Stimulated activated CD8-positive, alpha-beta memory T cell treated with anti-CD3 and anti-CD28 coated beads, Interleukin-15, amount 100 ng/mL, for 48 hours (primary cell): ENCODE measurements at places on chromosomes 5 and 9.

DNA sequence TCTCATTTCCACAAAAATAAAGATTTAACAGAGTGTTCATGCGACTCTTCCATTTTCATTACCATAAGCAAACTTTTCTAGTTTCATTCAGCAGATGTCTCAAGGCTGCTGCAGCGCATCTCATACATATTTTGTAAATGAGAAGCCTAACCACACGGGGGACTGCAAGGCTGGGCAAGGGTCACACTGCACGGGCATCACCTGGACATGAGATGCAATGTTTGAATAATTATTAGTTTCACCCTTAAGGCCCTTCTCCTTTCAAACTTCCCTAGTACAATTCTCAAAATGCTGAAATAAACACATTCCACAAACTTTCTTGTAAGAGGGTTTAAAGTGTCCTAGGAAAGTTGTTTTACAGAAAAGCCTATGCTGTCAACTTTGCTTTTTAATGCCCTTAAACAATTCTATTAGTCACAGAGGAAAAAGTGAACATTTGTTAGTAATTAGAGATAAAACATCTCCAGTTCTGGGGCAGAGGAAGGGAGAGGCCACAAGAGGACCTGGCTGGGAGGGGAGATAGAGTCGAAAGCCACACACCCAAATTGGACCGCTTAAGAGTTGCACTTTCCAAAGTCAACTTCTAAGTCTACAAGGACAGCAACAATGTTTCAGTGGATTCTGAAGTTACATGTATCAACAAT, 1.3 kb downstream of the DENND1A start:
- no peak for DNase-seq

- no peak for DNase-seq
These were observed at the start of gene CDH18 for GRCh38 chr5:19987612-19988361. TSS of gene CDH18 (minus strand) at chr5:19988200. CDS start at chr5:19838986, 149,214 bp downstream.

DNA sequence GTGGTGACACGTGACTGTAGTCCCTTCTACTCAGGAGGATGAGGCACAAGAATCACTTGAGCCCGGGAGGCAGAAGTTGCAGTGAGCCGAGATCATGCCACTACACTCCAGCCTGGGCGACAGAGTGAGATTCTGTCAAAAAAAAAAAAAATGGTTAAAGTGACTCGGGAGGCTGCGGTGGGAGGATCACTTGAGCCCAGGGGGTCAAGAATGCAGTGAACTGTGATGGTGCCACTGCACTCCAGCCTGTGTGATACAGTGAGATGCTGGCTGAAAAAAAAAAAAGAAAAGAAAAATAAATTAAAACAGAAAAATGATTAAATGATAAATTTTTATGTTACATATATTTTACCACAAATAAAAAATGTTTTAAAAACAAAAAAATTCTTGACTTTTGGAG, 51.9 kb downstream of the KLF4 start:
- DNase-seq: no peak

DNA sequence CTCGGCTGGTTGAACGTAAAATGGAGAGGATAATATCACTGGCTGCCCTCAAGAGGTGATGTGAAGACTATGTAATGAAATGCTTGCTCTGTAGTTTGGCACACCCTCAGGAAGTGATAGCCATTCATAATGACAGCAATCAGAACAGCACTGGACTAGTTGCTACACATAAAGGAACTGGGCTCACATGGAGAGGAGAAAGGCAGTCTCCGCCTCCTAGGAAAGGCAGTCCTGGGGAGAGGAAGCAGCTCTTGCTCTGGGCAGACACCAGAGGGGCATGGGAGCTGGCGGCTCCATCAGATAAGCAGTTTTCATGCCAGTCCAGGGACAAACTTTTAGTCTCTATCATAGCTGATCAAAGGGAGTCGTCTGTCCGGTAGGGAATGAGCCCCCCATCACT, 46.9 kb downstream of the ARHGEF37 start:
- DNase-seq: no peak

DNA sequence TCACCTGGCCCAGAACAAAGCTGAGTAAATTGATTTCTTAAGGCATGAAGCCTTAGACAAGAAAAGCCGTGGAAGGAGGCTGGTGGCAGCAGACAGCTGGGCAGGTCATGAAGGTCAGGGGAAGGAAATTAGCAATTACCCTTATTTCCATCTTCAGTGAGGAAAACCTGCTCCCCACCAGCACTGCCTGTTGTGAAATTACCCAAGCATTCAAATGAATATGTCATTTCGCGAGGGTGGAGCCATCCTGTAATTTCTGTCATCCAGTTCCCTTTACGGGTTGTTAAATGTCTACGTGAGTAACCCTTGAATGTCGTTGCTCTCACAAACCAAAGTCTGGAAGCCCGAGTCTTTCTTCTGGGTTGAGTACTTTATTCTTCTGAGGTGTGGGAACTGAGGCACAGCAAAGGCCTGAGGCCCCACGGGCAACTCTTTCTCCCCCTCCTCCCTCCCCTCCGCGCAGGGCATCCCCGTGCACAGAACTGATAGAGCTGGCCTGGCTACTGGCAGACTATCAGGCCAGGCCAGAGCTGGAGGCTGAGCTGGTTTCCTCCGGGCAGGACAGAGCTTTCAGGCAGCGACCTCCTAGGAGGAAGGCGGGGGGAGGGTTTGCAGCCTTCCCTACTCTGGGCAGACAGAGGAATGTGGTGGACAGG, 22.0 kb upstream of the AK3 start:
- no peak for DNase-seq

DNA sequence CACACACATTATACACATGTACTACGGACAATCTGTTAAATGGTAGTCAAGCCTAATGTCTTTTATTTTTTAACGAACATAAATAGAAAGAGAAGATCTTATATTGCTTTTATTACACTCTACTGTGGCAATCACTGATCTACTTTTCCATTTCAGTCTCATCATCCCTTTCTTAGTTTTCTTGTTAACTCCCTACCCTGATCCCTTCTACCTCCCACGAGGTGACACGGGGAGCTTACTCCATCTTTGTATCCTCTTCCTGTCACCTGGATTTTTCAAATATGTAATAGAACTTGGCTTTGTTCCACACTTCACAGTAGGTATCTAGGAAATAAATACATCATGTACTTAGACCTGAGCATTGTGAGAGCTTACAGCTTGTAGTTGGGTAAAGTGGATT, 211.0 kb downstream of the PIK3R1 start:
- DNase-seq: no peak

DNA sequence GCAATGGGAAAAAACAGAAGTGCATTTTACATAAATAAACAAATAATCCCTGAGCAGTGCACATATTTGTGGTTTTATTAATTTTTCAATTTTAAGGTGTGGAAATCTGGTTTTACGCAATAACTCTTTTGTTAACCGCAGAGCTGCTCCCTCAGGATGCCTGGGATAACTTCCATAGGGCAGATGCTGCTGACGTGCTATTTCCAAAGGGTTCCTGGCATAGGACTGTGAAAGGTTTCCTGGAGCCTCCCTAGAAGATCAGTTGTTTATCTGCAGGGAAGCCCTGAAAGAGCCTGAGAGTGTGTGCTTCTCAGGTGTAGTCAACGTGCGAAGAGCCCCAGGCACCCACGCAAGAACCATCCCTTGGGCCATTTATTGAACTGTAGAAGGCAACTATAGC, 443.5 kb downstream of the PLK2 start:
- DNase-seq: no peak

DNA sequence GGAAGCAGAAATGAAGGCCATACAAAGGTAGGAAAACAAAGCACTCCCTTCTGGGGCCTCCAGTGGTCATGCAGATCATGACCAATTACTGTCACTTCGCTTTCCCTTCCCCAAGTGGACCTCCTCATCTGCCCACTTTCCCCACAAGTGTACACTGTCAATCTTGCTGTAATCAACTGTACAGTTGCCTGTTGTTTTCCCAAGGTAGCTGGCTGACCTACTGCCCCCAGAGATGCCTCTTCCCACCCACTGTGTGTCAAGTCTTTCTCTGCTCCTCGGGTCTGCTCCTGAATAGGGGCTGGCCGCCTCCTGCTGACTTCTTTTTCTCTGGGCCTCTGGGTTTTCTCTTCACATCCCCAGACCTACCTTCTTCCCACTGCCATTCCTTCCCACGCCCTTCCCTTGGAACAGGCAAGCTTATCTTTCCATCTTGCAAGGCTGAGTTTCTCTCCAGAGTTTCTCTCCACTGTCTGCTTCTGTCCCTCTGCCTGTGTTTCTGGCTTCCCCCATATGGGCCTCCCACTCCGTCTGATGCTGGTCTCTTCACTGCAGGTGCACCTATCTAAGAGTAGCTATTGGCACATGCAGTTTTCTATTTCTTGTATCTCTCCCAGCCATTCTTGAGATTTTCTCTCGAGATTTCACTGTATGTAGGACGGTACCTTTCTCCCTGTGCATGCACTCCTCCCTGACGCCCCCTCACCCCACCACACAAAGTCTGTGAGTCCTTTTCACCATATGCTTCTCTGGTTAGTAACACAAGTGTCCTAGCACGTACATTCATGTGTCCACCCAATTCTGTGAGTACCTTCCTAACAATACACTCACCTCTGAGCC, 2.4 kb downstream of the ELL2 start:
- DNase-seq: no peak

- no peak for DNase-seq
These were observed 23.1 kb downstream of the DDX31 start for GRCh38 chr9:132646726-132647125.

DNA sequence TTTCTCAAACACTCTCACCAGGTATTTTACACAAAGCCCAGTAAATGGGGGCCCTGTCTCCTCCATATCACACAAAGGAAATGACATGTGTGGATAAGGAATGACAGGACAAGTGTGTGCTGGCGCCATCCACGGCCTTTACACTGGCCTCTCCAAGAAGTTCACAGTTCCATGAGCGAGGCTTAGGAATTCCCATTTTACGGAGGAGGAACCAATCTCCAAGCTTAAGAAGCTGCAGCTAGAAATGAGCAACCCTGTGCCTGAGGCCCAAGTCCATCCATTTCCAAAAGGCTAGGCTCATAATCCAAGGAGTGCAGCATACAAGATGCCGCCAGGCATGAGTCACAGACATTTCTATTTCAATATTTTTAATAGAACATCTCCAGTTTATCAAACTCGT, 203.4 kb downstream of the AUH start:
- DNase-seq: no peak

DNA sequence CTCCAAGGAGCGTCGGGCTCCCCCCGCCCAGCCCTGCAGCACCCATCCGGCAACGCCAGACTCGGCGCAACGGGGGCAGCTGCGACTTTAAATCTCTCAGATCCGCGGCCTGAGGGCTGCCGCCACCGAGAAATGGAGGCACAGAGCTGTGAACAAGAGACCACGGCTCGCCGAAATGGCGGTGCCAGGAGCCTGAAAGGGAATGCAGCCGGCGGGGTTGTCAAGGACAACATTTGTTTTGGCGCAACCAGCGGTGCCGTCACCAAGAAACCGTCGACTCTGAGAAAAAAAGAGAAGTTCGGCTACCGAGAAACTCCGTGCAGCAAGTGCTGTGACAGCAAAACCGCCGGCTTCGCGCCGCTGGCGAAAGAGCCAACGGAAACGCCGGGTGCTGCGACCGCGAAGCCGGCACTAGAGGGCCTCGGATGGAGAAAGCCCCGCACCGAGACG, 2.1 kb upstream of the ANXA2R start:
- DNase-seq: peak; percentile 76

DNA sequence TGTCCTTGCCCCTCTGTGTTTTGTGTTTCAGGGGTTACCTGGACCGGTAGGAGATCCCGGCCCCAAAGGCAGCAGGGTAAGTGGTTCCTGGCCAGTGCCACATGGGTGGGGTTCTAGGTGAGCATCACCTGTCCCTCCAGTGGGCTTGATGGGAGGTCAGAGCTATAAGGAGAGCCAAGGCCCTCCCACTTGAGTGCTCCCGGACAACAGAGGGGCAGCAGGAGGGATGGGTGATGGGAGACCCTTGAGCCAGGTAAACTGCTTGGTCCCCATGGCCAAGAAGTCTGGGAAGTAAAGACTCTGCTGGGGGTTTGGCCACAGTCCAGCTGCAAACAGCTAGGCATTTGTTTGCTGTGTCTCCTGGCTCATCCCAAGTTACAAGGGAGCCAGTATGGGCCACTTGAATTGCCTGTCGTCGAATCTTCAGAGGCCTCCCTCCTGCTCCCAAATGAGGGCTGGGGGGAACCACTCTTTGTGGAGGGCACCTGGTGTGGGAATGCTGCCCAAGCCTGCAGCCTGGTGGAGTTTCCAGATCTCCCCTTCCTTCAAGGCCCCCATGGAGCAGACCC, 51.0 kb downstream of the COL27A1 start:
- no peak for DNase-seq

DNA sequence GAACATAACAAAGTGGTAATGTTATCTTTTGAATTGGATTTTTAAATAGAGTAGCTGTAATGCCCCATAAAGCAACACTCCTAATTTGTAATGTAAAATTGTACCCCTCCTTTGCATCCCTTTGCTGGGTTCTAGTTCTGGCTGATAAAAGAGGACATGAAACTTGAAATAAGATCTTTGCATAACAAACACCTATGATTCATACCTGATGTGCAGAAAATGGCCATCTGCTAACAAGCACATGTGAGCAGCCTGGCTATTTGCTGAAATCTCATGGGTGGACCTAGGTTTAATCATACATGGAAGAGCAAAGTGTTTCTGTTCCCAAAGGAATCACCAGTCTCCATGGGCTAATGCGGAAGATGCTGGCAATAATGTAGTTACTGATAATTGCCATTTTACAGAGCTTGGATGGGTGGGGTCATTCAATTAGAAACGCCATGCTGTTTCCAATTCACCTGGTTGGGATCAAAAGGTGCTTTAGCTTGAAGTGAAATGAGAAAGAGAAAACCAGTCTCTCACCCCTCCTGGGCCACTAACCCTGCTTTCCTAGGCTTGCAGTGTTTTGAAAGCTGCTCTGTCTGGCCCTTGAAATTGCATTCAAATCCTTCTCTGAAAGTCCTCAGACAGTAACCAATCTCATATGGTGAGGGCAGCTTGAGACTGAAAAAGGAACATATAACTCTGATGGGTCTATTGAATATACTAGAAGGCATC, 585.1 kb downstream of the TLE4 start:
- no peak for DNase-seq

- no peak for DNase-seq
These were observed 446 bp downstream of the NXNL2 start for GRCh38 chr9:88535226-88536022.

DNA sequence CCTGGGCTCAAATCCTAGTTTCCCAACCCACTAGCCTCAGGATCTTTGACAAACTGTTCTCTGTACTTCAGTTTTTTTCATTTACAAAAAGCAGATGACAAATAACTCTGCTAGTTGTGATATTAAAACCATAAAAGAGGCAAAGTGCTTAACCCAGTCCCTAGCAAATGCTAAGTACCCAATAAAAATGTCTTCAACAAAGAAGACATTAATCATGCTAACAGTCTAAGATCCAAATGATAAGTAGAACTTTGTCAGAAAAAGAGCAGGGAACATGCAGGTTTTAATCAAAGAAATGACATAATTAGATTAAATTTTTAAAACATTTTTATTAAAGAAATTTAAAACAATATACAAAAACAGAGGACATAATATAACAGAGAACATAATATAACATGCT, 203.0 kb upstream of the ADRA1B start:
- DNase-seq: no peak

GRCh38 chr9:130579738-130580463, 524 bp downstream of the FUBP3 start:
- no peak for DNase-seq

DNA sequence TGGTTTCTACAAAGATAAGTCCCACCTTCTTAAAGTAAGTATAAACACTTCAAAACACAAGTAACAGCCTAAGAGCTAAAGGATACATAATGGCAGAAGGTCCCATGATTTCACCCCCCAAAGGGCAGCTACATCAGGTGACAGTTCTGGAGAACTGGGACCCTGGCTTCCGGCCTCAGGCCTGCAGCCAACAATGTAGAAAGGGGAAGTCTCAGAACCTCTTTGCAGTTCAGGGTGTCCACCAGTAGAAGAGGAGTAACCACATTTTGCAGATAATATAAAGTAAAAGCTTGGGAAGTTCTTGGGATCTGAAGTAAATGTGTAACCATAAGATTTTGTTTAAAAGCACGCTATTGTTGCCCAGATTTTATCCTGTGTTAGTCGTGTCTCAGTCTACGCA, 267.4 kb upstream of the VLDLR start:
- DNase-seq: no peak
